Stimulated activated CD4-positive, alpha-beta T cell treated with anti-CD3 and anti-CD28 coated beads, Interleukin-4, amount 100 ng/mL, for 4 hours (primary cell): ENCODE measurements at places on chromosomes 2 and 18.

DNA sequence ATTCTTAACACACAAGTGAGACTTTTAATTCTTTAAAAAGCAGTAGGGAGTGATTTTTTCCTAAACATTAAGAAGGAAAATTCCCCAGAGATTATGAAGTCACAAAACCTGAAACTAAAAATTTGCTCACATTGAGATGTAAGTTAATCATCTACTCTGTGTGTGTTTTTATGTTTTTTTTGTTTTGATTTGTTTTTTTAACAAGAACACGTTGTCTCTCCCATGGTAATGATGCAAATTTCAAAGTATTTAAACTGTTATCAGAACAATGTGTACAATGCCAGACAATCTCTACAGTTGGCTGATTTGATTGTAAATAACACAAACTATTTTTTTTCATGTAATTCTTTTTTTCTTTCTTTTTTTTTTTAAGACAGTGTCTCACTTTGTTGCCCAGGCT is 71.5 kb downstream of the COLEC12 start:
- no peak for DNase-seq

DNA sequence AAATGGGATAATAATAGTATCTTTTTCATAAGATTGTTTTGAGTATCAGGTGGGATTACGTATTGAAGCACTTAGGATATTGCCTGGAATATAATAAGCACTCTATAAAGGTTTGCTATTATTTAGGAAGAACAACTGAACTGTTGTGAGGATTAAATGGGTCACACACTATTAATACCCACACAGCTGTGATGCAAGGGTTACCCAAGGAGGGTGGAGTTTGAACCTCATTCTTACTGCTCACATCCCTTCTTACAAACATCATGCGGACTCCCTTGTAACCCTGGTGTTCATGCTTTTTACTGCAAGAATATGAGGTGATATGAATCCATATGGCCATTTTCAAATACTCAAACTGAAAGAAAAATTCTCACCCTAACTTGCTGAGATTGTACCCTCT is 113.5 kb downstream of the KCTD1 start:
- DNase-seq: no peak

DNA sequence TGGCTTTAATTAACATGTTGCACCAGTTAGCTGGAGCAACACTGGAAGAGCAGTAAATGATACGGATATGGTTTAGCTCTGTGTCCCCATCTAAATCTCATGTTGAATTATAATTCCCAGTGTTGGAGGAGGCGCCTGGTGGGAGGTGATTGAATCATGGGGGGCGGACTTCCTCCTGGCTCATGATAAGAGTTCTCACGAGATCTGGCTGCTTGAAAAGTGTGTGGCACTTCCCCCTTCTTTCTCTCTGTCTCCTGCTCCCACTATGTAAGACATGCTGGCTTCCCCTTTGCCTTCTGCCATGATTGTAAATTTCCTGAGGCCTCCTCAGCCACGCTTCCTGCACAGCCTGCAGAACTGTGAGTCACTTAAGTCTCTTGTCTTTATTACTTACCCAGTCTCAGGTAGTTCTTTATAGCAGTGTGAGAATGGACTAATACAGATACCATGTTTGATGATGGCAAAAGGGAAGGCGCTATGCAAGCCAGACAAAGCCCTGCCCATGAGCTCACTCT is 963.6 kb downstream of the SOCS6 start:
- DNase-seq: no peak

- DNase-seq: no peak
These were observed 177.3 kb downstream of the HDAC4 start for GRCh38 chr2:239223310-239224198.

- no peak for DNase-seq
These were observed 285.4 kb downstream of the LPIN1 start for GRCh38 chr2:12031866-12032265.

DNA sequence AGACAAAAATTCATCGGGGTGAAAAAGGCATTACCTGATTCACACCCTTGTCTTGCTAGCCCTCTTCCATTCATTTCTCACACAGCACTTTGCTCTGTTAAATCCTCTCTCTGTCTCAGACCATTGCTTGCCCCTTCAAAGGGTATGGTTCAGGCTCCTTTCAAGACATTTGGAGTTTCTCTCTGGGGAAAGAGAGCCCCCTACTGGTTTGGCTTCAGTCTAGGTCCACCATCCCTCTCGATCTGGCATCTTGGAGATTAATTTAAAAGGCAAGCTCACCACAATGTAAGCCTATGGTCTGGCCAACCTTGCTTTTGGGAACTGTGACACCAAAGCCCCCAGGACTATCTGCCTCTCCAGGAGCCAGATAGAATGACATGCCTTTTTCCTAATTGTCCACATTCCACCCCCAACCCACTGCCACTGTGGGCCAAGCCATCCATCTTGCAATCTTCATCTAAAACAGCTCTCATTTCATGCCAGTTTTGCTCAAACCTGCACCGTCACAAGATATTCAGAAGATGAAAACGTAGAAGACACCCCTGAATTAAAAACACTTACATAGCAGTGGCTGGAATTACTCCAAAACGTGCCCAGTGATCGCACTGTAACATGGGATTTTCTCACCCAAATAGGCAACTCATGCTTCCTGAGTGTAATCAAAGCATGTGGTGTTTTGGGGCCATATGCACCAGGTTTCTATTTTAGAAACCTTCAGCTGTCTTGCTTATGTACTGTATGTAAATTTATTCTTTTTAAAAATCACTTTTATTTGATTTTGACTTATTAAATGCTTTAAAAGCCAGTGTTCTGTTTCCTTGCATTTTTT is 93.9 kb downstream of the FARSB start:
- DNase-seq: no peak

- no peak for DNase-seq
These were observed 103.2 kb downstream of the VAPA start for GRCh38 chr18:10017043-10017442.

GRCh38 chr2:237097326-237097910 is 11.7 kb downstream of the COPS8 start:
- DNase-seq: no peak

DNA sequence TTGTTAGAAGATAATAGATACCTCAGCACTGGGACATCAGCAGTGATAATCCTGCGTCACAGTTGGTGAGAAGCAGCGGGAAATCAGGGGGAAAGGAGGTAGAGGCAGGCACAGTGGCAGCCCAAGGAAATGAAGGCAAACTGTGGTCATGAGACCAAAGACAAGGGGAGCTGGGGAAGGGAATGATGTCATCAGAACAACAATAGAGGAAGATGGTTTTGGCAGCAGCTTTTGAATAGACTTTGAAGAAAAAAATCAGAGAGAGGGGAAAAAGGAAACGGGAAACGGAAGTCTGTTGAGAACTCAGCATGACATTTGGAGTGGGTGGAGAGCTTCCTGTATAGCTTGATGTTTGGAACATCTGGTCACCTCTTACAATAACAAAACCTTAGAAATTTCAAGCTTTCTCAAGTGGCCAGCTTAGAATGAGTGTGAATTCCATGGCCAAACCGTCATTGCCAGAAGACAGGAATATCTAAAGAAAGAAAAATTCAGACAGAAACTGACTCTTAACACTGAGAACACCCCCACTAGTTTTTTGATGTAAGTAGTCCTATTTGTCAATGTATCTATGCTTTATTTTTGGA is 18.4 kb upstream of the YES1 start:
- peak; percentile 12 for DNase-seq

- no peak for DNase-seq
These were observed 97.6 kb upstream of the TMEM178A start for GRCh38 chr2:39568116-39568515.

DNA sequence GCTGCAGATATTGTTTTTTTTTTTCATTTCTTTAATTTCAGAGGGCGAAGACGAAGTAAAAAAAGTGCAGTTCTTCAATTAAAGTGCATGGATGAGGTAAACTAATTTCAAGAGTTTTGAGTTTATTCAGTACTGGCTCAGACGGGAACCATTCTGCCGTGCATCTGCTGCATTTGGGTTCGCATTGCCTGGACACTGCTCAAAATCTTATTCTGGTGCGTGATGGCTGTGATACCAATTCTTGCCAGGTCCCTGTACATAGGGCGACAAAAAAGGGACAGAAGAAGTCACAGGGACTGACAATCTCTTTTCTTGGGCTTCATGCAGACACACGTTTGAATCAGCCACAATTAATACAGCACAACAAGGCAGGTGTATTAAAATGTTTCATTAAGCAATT is 146.2 kb downstream of the EPHA4 start:
- DNase-seq: no peak

- no peak for DNase-seq
These were observed 302.3 kb upstream of the FANCL start for GRCh38 chr2:58543442-58543841.

GRCh38 chr2:151482171-151482725 is 72.5 kb downstream of the RIF1 start:
- no peak for DNase-seq

DNA sequence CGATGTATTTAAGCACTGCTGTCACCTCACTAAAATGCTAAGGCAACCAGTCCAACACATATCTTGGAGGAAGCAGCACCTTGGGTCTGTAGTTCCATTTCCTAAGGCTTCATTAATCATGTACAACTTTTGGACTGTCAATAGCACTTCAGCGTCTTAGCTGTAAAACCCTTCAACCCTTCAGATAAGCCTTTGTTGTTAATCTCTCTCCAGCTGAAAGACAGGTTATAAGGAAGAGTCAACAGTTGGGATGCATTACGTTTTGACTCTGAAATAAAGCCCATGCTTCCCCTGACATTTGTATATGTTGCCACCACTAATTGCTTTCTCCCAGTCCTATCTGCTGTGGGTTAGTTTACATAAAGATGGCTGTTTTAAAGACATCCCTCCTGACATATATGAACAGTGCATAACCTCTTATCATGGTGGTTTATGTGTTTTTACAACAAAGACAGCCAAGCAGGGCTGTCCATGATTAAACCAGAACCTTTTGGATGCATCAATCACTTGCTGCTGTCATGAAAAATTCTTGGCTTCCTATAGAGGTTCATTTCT is 81.5 kb downstream of the EPHA4 start:
- DNase-seq: no peak

GRCh38 chr2:176237456-176237855 is 31.8 kb upstream of the MTX2 start:
- DNase-seq: no peak

DNA sequence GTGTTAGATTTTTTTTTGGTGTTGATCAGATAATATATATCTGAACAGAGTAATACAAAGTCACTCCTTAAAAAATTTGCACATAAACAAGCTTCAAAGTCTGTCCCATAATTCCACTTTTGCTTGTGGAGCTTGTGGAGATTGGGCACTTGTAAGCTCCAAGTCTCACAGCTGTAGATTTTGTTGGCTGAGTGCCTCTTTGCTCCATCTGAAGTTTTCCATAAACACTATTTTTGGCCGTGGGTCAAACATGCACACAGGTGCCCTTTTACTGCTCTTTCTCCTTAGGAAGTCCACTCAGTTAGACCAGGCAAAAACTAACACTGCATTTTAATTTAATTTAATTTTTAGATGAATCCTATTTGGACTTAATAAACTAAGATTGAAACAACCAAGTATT is 3.6 kb upstream of the KCNJ13 start:
- no peak for DNase-seq

DNA sequence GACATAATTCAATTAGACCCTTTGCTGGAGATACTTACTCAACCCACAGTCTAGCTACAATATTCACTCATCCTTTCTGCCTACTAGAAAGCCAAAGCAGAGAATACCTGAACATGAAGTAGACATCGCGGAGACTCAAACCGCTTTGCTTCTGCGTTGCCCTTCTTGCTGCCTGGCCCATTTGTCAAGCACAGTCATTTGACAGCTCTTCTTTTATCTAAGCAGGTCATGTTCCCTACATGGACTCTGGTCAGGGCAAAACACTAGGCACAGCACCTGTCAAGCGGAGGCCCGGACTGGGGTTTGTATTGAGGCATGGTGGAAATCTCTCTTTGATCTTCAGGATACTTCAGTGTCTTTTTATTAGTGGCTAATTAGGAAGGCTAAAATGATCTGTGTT is 89.7 kb downstream of the FARSB start:
- DNase-seq: no peak

DNA sequence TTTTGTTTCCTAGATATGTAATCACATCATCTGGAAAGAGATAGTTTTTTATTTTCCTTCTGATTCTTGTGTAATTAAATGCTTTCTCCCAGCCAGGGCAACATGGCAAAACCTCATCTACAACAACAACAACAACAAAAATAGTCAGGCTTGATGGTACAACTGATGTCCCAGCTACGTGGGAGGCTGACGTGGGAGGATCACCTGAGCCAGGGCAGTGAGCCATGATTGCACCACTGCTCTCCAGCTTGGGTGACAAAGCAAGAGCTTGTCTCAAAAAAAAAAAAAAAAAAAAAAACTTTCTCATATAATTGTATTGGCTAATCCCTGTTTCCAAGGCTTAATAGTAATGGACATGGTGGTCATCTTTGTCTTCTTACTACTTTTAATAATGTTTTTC is 26.4 kb upstream of the PGAP1 start:
- no peak for DNase-seq

DNA sequence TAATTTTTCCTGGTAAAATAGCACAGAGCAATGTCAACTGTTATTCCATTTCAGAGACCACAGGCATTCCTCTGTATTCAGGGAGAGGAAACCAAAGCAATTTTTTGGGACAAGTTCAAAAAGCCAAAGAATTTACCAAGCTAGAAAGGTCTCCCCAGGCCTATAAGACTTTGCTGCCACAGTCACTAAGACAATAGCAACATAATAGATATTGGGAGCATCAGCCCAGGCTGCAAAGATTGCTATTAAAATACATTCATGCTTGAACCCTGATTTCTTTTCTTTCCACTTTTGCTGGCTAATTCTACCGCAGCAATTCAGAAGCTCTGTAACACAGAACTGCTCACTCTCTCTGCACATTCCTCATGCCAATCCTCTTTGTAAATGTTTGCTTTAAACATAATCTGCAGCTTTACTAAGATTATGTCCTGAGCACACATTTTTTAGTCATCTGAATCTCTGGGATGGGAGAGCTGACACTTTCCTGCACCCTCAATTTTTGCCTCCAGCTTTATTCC is 76.3 kb downstream of the CLHC1 start:
- DNase-seq: no peak

DNA sequence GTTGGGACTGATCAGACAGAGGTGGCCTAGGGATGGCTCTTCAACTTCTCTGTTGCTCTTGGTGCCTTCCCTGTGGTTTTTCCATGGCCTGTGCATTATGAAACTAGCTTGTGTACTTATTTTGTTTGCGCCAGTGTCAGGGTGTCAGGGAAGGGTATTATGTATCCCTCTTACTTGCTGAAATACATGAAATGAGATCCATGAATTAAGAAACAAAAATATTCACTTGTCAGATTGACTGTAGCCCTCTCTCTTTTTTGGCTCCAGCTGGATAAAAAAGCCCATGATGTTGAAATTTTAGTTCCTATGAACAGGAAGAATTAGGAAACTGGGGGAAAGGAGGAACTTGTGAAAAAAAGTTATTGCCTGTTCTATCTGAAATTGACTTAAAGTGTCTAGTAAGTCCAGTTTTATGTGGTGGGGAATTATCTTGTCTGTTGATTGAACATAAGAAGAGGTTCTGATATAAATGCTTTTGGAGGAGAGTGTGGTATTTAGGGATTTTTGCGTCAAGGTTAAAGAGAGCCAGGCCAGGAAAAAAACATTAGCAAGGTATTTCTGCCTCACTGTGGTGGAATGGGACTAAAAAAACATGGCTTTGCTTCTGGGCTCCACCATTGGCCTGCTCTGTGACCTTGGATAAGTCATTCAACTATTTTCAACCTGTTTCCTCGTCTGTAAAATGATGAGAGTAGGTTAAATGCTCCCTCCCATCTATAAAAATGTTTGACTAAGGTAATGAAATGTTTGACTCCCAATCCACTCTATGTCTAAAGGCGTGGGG is 12.0 kb downstream of the UGP2 start:
- no peak for DNase-seq
